ENCODE measurements at places on chromosomes 7 and 10. TPM values are rescaled to one million over a fixed set of nuclear protein-coding genes. Genes with fewer than 3 reads are reported as not detected.

- no peak for DNase-seq
Measured at GRCh38 chr10:14382022-14382421, 51.3 kb upstream of the FRMD4A start.

DNA sequence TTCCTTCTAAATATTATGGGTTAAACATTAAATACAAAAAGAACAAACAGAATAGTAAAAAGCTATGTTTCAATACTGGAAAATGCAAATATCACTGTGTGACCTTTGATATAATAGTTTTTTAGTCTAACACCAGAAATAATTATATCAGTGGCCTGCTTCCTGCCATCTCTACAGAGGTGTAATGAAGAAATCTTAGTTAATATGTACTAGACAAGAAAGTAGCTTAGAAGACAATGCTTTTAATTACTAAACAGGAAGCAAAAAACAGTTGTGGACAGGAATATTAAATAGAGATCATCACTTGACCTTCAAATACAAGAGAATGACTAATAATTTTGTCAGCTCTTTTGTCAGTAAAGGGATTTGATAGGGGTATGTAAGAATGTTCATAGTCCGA lies 47.4 kb upstream of the LRRN3 start:
- no peak for DNase-seq

- no peak for DNase-seq
Measured at GRCh38 chr7:79988653-79989052, 146.0 kb upstream of the GNAI1 start.

DNA sequence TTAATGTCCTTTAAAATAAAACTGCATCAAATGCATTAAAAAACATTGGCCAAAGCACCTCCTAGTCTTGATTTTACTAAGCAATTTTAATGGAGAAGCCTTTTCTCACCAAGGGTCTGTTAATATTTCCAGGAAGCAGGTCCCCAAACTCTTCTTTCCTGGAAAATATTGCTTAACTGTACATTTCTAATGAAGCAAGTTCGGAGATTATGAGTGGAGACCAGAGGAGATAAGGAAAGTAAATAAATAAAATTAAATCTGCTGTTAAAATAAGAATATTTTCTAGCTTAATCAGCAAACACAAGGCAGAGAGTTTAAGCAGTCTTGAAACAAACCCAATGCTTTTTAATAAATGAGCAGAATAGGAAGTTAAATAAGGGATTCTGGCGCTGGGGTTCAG lies 322.4 kb downstream of the PTEN start:
- DNase-seq, result no peak

DNA sequence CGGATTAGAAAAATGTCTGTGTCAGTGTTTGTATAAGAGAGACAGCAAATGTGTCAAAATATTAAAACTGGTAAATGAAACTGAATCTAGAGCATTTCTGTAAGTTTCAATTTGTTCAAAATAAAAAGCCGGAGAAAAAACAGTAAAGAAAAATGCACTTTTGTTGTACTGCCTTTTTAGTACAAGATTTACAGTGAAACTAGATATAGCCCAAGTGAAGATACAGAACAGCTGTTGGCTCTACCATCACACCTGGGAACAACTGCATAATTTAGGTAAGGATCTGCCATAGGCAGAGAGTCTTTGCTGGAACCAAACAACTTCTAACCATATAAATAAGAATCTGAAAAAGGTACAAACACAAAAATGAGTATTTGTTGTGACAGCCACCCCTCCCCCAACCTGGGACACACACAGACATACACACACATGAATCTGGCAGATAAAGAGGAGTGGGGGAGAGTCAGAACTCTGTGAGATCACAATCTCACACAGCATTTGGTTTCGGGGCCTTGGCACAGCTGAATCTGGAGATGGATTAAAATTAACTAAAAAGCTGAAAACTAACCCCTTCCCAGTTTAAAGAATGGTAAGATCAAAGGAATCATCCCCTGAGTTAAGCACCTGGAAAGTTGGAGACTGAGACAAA lies 54.8 kb downstream of the DPY19L1 start:
- no peak for DNase-seq

GRCh38 chr7:52021343-52021742 lies 704.7 kb upstream of the COBL start:
- DNase-seq, result no peak

DNA sequence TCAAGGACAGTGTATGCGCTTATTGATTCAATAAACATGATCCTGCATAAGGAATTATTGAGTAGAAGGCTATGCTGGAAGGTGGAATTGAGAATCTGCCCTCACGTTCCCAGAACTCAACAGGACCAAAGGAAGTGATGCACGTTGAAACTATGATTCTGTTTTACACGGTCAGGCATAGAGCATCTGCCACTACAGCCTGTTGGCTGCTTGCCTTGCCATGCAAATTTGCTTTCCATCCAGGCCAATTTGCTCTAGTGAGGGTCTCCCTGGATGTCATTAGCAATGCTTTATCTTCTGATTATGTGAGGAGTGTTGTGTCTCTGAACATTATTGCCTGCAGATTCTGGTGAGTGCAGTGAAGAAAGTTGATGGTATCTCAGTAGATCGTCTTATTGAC lies 132.9 kb downstream of the ADRA2A start:
- DNase-seq, result no peak

DNA sequence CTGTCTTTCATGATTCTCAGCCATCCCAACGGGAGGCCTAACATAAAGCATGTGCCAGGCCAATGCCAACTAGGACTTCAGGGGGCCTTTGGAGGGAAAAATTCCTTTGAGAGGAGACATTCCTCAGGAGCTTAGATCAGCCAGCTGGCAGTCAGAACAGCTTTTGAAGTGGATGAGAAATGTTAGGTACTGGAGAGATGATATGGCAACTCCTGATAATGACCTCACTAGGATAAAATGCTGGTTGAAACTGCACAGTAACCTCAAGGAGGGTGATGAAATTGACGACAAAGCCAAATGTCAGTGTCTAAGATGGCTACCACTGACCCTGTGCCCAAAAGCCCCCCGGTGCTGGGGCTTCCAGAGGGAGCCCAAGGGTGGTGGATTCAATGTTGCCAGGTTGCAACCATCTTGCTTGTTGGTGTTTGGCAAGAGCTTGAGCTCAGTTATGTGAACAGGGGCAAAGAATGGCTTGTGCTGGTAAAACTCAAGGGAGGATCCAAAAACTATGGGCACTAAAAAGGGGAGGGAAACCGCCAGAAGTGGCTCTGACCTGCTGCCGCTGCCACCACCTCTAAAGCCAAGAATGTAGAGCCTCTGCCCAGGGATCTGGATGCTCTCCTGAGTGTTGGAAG lies 121.2 kb downstream of the UBE2H start:
- DNase-seq, result peak; percentile 59

DNA sequence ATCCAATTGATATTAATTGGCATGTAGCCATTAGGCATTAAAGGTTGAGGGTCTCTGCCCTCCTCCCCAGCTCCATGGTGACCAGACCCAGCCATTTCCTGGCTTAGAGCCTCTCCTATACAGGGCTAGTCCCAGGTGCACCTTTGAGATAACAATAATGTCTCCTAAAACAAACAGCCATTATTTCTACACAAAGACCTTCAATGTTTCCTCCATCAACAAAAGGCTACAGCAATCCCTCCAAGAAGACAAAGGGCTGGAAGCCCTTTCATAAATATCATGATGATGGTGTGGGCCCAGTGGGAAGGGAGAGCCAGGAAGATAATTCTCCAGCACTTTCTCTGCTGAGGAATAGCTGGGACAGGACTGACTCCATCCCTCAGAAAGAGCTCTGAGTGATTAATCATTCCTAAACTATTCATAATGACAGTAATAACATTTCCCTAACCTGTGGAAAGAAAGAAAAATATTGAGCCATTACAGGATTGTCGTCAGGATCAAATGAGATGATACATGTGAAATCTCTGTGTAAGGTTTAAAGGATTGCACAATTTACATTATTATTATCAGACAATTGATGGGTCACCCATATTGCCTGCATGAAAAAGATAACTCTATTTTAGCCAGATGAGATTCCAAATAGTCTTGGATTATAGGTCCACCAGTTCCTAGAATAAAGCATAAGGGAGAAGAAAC lies 10.2 kb downstream of the PKD2L1 start:
- no peak for DNase-seq

DNA sequence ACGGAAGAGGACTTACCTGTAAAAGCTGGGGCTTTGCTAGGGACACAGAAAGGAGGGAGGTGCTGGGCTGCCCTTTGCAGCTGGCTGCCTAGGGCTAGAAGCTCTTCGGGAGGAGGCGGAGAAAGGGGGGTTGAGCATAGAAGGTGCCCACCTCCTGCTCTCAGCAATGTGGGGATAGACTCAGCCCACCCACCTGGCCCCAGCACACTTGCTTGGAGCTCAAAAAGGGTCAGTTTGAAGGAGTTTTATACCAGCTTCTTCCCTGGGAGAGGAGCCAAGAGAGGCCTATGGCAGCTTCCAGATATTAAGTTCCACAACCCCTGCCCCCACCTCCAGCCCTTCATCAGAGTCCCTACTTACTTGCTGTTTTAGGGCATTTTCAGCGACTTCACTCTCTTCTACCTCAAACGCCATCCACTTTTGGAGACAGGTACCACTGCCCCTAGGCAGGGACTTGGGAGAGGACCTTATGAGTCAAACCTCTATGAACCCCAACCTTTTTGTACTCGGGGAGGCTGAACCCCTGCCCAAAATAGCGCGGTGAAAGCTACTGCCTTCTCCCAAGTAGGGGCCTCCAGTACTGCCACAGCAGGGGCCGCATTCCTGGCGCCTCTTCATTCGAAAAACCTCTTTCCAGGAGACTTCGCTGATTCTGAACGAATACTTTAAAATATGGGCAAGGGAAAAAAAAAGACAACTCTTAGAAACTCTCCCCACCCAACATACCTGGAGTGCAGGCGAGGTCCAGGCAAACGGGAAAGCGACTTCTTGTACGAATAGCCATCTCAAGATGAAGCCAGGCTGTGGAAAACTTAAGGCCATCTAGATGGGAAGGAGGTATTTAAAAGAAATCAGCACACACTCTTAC lies 1.2 kb upstream of the EVX1 start:
- DNase-seq, result no peak

GRCh38 chr7:24298696-24299095 lies 14.7 kb downstream of the NPY start:
- peak; percentile 34 for DNase-seq

- DNase-seq, result peak; percentile 56
Measured at GRCh38 chr10:14648005-14648765, 126.5 kb downstream of the FAM107B start.

GRCh38 chr7:148588168-148588567 lies 2.4 kb upstream of the C7orf33 start:
- DNase-seq, result no peak

DNA sequence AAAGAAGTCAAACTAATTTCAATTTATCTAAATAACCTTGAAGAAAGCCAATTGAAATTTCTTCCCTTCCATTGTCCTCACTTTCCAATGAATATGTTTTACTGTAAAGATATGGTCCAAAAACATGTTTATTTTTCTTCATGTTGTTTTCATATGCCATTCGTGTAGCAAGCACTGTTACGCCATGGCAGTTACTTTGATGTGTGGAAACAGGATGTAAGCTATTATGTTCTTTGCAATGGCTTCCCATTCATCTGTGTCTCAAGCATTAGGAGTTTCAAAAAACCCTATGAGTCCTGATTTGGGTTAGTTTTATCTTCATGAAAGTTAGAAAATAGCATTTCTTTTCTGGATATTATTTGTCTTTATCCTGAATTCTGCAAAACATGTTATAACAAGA lies 31.0 kb downstream of the GPR141 start:
- no peak for DNase-seq

- DNase-seq, result no peak
Measured at GRCh38 chr10:94680544-94680943, 3.0 kb upstream of the CYP2C18 start.

GRCh38 chr7:45890902-45891461 lies 2.7 kb downstream of the IGFBP1 start:
- DNase-seq, result peak; percentile 50

DNA sequence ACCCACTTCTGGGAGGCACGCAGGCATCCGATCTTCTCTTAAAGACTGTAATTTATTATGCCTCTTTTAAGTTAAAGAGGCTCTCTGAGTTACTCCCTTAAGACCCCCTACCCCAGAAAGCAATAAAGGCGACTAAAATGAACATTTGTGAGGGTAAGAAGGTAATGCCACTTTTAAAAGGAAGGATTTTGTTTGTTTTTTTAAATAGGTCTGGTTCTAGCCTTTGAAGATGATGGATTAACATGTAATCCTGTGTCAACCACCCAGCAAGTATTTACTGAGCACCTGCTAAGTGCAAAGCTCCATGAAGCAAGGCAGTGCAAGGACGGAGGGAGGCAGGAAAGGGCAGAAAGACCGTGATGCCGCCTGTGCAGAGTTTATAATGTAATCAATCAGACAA lies 26.1 kb downstream of the SH3PXD2A start:
- DNase-seq, result no peak

DNA sequence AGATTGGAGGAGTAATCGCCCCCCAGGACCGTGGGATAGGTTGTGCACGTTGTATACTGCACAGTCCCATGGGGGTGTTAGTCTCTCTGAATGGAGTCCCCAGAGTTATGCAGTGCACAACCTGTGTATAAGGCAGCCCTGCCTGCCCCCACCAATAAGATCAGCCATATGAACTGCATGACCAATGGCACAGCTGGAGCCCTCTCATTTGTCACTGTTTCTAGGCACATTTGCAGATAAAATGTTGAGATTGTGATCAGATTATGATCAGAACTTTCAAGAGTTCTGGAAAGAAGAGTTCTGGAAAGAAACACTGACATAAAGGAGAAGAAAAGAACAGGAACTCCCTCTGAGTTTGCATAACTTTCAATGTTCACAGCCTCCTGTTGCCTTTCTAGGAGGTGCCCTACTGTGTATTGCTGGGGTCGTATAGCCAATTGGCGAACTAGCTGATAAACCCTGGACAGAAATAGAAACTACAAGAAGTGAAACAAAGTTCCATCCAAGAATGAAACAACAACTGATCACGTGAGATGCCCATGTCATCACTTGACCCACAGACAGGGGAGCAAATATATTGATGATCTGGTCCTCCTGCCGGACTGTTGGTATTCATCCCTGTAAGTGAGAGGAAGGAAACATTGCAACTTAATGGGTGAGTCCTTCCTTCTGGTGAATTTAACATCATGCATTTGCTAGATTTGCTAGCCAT lies 49.6 kb upstream of the TOMM7 start:
- DNase-seq, result no peak

DNA sequence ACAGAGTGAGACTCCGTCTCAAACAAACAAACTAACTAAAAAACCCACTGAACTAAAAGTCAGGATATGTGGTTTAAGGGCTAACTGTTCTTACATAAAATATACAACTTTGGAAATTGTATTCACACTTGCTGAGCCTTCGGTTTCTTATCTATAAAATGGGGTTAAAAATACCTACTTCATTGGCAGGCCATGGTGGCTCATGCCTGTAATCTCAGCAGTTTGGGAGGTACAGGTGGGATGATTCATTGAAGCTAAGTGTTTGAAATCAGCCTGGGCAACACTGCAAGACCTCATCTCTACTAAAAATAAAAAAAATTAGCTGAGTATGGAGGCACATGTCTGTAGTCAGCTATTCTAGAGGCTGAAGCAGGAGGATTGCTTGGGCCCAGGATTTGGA lies 115.4 kb upstream of the KLF6 start:
- DNase-seq, result no peak

TLL2 gene
- total RNA-seq, result 0.15 TPM

IL15RA gene
- 15.5 TPM for total RNA-seq

KLF14 gene
- total RNA-seq, result not detected

HUS1 gene
- 28.4 TPM for total RNA-seq

DNTT gene
- total RNA-seq, result not detected

ZC3HAV1L gene
- 34.8 TPM for total RNA-seq

Measured in PC-9 (cell line).